ENCODE measurements at places on chromosomes 13 and 19.

GRCh38 chr19:51706296-51706695 lies 13.2 kb downstream of the SPACA6 start:
- DNase-seq: no peak

GRCh38 chr13:48843630-48844380 lies 131.9 kb upstream of the FNDC3A start:
- DNase-seq: no peak

- no peak for DNase-seq
Measured at GRCh38 chr13:111961236-111961635, 105.7 kb upstream of the SOX1 start.

GRCh38 chr13:23871616-23872220 lies 17.5 kb downstream of the MIPEP start:
- DNase-seq: peak; percentile 62

- DNase-seq: peak; percentile 39
Measured at GRCh38 chr13:68234274-68234673, 1004.1 kb upstream of the PCDH9 start.

DNA sequence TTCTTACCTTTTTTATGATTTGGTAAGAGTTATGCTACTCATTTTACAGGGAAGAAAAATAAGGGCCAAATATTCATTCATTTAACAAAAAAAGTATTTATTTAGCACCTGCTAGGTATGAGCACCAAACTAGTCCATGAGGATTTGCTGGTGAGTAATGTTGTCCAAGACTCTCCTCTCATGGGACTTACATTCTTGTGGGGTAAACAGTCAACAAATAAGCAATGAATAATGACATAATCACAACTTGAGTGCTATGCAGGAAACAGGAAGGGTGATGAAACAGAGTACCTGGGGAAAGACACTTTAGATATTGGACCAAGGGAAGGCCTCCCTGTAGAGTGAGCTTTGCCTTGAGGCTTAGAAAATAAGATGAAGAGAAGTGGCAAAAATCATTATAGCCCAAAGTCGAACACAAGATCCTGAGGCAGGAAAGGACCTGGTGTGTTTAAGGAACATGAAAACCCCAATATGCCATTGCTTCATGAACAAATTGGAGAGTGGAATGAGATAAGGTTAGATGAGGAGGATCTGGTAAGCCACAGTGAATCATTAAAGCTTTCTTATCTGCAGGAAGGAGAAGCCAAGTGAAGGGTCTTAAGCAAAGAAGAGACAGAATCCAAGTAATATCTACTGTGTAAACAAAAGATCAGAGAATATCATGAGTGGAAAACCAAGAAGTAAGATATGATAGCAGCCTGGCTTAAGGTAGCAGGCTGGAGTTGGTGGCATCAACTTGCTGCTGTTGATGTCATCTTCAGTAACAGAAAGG lies 294.5 kb upstream of the NBEA start:
- DNase-seq: no peak

DNA sequence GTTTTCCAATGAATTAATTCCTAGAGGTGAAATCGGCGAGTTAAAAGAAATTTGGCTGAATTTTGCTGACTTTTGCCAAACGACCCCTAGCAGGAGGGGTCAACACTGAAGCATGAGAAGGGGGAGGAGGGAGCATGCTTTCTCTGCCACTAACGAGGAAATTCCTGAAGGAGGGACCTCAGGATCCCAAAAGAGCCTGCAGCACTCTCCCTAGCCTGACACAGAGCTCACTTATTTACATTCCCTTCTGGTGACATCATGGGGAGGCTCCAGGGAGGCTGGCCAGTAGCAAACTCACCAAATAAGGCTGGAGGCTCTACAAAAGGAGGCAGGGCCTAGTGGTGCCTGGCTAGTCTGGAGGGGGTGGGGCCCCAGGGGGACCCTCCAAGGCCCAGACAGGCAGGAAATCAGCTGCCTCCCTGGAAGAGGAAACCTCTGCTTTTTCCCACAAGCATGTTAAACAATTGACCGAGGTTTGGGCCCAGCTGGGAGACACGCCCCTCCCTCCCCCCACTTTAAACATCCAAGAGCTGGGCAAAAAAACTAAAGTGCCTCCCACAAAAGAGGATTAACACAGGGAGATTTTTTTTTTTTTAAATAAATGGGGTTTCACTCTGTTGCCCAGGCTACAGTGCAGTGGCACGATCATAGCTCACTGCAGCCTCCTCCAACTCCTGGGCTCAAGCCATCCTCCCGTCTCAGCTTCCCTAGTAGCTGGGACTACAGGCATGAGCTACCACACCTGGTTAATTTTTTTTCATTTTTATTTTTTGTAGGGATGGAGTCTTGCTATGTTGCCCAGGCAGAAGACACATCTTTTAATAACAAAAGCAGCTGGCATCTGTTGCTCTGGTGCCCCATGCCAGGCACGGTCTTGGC lies 2.1 kb downstream of the DAPK3 start:
- peak; percentile 99 for DNase-seq

- DNase-seq: no peak
Measured at GRCh38 chr19:6023936-6024335, 46.0 kb upstream of the RANBP3 start.

- no peak for DNase-seq
Measured at GRCh38 chr19:49579947-49580263, 451 bp downstream of the NOSIP start.

DNA sequence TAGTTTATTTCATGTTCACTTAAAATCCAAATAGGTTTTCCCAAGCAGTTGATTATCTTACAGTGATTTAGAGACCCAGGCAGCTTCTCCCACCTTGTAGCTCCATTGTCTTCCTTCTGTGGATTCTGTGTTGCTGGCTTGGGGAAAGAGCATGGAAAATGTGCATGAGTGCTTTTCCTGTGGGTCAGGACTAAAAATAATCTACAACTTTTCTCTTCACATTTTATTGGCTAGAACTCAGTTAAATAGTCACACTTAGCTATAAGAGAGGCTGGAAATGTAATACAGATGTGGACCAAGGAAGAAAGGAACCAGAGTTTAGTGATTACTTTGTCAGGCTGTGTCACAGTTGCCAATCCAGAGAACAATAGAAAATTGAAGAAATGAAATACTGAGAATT lies 198.8 kb downstream of the NBEA start:
- no peak for DNase-seq

GRCh38 chr13:23655321-23655720 lies 85.1 kb downstream of the TNFRSF19 start:
- DNase-seq: no peak

DNA sequence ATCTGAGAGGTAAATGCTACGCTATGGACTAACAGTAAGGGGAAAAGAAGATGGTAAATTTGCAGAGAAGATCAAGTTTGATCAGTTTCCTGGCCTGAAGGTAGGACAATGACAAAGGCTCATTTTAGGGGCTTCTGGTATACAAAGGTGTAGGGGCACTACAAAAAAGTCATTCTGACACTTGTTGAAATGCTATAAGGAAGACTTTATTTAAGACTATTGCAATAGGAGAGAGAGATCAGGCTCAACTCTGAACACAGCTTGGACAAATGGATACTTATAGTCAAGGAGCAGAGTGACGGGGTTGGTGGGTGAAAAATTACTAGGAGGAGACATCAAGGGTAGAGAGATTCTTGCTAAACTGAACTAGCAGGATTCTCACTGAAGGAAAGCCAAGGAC lies 37.2 kb upstream of the KPNA3 start:
- DNase-seq: no peak

DNA sequence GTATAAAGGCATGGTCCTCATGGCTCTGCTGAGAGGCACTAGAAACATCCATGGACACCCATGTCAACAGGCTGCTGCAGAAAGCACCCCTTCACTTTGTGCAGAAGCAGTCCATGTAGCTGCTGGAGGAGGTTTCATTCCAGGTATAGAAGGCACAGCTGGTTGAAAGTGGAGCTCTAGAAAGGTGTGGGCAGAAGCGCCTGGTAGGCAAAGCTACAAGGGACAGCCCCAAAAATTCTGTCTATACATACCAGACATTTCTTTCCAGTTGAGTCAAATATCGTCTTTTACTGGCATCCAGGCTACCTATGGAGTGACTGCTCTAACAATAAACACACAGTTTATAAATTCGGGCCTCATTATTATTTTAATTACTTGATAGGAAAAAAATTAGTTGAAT lies 129.3 kb downstream of the ENOX1 start:
- DNase-seq: no peak

- no peak for DNase-seq
Measured at GRCh38 chr19:16419669-16420335, 52.0 kb downstream of the EPS15L1 start.

GRCh38 chr13:31037874-31038500 lies 105.5 kb downstream of the TEX26 start:
- no peak for DNase-seq

- no peak for DNase-seq
Measured at GRCh38 chr19:29120466-29120865, 92.5 kb downstream of the UQCRFS1 start.

DNA sequence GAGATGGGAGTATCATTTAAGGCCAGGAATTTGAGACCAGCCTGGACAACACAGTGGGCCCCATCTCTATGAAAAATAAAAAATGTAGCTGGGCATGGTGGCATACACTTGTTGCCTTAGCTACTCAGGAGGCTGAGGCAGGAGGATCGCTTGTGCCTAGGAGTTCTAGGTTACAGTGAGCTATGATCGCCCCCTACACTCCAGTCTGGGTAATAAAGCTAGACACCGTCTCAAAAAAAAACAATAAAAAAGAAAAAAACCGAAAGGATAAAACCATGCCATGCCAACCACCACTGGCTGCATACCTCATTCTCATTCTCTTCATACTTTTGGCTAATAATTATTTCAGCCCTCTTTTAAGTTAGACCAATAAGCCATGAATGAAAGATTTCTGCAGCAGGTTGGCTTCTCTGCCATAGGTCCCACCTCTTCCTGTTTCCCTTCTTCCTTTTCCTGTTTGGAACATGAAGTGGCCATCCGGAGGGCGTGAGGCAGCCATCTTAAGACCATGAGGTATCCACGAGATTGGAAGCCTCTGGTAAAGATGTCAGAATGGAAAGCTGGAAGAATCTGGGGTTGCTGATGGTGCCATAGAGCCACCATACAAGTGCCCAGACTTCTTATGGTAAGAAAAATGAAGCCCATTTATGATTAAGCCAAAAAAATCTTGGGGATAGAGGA lies 171.3 kb downstream of the CACNA1A start:
- no peak for DNase-seq

- peak; percentile 43 for DNase-seq
Measured at GRCh38 chr19:45528744-45529419, 21.6 kb downstream of the VASP start.

GRCh38 chr13:46035066-46035465 lies 17.5 kb downstream of the ZC3H13 start:
- DNase-seq: no peak

- DNase-seq: no peak
Measured at GRCh38 chr13:98385606-98386005, 191.3 kb downstream of the STK24 start.

DNA sequence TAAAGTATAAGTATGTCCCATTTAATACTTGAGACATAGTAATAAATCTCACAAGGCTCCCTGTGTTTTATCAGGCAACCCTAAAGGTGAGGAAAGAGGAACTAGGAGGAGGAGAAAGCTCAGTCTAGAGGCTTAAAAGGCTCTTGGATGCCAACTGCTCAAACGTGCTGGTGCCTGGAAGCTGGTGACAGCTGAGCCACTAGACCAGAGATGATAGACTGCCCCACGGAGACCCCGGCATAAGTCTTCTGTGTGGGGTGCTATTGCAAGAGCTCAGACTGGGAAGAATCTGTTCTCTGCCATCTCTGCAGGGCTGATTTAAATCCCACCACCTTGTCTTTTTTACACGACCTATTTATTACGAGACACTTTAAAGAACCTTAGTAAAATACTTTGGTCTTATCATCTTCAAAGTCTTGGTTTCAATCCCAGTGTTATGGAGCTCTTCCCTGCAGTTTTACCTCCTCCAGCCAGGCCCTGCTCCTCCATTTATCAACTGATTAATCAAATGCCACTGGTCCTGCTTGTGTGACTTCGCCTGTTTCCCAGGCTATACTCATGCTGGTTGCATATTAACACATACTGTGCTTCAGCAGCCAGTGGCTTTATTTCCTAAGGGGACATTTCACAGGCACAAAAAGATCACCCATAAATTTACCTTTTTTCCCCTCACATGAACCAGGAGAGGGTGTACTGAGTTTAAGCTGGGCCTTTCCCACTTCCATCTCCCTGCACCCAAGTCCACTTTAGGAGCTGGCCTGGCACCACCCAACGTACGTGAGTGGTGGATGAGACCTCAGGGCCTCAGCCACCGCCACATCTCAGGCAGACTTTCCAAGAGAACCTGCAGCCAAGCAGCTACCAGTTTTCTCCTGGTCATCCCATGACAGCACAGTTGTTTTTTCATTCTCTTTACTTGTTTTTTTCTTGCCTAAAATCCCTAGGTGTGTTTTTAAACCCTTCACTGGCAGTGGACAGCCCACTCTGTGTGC lies 7.8 kb upstream of the ATP12A start:
- DNase-seq: no peak

DNA sequence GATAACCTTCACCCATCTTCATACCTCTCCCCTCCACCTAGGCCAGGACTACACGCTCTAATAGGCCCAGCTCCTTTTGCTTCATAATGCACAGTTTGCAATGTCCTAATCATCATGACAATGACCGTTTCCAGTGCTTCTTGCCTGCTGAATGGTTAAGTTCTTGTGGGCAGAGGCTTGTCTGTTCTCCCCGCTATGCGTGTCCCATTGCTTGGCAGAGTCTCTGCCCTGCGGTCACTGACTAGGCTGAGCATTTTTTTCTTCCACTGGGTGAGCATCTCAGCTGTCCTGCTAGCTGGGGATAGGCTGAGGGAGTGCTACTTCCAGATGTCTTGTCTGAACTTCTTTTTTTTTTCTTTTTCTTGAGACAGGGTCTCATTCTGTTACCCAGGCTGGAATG lies 314.7 kb downstream of the UQCRFS1 start:
- no peak for DNase-seq

DNA sequence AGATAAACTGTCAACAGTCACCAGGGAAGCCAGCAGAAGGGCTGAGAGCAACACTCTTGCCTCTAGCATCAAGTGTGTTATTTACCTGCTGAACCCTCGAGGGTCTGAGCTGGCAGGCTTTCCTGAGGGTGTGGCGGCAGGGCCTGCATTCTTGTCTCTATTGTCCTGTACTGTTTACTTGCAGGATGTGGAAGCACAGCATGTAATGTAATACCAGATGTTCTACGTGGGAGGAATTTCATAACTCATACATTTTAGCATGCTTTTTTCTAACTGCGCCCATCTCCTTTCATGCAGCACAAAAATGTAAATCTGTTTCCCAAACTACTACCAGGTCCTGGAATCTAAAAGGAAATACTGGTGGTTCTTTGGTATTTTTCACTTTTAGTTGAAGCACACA lies 153.1 kb downstream of the RGCC start:
- DNase-seq: peak; percentile 81

GRCh38 chr13:69274231-69274630 lies 833.4 kb upstream of the ATXN8OS start:
- DNase-seq: no peak

GRCh38 chr13:104984296-104984818 lies 1551.1 kb downstream of the EFNB2 start:
- peak; percentile 88 for DNase-seq
